ENCODE measurements at places on chromosomes 7 and 10.

GRCh38 chr10:76036111-76036940 is 604.9 kb downstream of the LRMDA start:
- peak; percentile 45 for DNase-seq

GRCh38 chr10:27747096-27747451 is 1.5 kb upstream of the MKX start:
- DNase-seq, result no peak

- no peak for DNase-seq
These were observed 102.1 kb upstream of the MGMT start for GRCh38 chr10:129364949-129365348.

DNA sequence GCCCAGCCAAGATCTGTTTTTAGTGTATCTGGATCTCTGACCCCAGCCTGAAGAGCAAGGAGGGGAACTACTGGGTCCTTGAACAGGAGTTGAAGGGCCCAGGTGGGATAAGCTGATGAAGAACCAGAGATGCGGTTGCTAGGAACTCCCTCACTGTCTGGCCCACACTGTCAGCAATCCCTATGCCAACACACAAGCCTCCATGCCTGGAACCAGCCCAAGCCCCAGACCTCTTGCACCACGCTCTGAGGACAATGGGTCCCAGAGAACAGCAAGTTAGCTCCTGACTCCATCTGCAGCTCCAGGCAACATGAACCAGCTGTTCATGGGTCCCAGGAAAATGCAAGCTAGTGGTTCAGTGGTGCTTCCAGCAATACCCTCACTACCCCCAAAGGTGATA is 2.4 kb downstream of the NAT16 start:
- DNase-seq, result no peak

- DNase-seq, result no peak
These were observed 251.7 kb downstream of the SNX10 start for GRCh38 chr7:26543340-26543739.

DNA sequence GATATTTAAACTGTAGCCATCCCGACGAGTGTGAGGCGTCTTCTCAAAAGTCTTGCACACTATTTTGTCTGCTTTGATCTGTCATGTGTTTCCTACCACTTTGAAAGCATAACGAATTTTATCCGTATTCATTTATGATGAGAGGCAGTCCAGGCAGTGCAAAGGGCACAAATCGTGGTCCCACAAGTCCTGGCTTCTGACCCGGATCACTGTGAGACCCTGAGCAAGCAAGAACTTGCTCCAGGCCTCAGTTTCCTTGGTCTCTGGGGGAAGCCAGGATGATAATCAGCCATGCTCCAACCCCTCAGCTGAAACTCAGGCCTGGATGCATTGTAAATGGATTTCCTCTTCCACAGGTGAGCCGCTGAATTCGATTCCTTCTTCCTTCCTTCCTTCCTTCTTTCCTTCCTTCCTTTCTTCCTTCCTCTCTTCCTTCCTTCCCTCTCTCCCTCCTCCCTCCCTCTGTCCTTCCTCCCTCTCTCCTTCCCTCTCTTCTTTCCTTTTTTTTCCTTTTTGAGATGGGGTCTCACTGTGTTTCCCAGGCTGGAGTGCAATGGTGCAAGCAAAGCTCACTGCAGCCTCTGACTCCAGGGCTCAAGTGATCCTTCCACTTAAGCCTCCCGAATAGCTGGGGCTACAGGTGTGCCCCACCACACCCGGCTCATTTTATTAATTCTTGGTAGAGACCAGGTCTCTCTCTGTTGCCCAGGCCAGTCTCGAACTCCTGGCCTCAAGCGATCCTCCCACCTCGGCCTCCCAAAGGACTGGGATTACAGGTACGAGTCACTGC is 18.4 kb upstream of the ZKSCAN1 start:
- DNase-seq, result no peak

- no peak for DNase-seq
These were observed 14.9 kb downstream of the TSPAN15 start for GRCh38 chr10:69466158-69466490.

DNA sequence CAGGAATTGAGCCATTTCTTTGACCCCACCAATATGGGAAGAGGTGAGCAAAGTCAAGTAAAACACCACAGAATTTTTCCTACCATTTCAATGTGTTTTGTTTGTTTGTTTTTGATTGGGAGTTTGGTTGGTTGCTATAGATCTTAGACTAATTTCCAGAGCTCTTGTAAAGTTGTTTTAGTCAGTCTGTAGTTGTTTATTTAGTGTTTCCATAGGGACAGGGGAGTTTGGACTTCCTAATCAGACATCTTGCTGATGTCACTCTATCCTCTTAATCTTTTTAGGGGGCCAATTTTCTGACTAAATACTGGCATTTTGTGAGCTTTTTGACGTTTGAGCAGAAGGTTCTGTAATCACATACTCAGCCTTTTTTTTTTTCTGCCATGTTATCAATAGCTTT is 266.9 kb downstream of the ABCA13 start:
- no peak for DNase-seq

DNA sequence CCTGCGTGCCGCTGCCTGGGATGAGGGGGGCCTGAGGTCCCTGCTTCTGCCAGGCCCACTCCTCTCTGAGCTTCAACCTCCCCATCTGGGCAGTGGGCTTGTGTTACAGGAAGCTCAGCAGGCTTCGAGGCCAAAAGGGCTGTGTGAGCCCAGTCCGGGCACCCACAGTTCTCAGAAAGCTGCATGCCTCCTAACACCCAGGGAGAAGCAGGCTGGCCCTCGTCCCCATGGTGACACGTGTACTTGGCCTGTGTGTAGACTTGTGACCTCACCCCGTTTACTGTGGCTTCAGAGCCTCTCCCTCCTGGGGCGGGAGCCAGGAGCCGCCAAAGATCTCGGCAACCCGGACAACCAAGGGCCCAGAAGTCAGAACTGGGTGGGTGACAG is 2.2 kb upstream of the GRIFIN start:
- peak; percentile 16 for DNase-seq

DNA sequence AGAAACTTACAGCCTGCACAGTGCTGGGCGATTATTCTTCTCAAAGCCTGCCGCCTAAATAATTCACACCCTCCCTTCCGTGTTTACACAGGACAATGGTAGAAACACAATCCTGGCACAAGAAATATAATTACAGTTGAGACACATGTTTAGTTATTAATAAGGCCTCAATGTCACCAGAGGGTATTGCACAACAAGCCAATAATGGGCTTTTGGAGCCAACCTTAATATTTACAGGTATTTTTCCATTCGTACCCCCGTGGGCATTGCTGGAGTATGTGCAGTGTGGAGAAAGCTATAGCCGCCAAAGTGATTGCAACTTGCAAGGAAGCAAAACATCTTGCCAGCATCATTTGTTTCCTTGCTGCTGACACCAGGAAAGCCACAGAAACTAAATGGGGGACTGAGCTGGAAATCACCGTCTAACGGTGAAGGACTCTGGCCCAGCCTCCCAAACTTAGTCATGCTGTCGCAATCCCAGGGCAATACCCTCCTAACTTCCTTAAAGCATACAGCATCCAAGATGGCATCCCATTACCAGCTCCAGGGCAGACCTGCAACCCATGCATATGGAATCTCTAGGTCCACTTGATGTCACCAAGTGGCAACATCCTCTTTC is 8.6 kb downstream of the CALN1 start:
- DNase-seq, result no peak

GRCh38 chr7:140324714-140325113 is 73.6 kb downstream of the SLC37A3 start:
- DNase-seq, result no peak

All from RKO (cell line).